Lower leg skin (tissue), 4 donors: ENCODE measurements at places on chromosomes 2 and 18.

DNA sequence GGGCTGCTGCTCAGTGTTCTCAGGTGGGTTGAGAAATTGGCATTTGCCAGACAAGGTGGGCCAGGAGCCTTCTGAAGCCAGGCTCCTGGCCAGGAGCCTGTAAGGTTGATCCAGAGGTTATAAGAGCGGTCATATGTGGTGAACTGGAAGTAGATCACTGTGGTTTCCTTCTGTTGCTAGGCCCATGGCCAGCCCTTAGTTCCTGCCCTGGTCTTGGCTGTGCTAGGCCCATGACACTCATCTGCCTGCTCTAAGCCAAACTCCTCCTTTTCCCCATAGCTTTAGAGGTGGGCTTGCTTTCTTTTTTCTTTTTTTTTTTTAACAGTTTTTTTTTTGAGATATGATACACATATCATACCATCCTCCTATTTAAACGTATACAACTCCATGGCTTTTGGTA lies 5.0 kb upstream of the MGAT5 start:
- no peak for DNase-seq

GRCh38 chr2:160859096-160859495 lies 301.1 kb upstream of the TANK start:
- DNase-seq = no peak

DNA sequence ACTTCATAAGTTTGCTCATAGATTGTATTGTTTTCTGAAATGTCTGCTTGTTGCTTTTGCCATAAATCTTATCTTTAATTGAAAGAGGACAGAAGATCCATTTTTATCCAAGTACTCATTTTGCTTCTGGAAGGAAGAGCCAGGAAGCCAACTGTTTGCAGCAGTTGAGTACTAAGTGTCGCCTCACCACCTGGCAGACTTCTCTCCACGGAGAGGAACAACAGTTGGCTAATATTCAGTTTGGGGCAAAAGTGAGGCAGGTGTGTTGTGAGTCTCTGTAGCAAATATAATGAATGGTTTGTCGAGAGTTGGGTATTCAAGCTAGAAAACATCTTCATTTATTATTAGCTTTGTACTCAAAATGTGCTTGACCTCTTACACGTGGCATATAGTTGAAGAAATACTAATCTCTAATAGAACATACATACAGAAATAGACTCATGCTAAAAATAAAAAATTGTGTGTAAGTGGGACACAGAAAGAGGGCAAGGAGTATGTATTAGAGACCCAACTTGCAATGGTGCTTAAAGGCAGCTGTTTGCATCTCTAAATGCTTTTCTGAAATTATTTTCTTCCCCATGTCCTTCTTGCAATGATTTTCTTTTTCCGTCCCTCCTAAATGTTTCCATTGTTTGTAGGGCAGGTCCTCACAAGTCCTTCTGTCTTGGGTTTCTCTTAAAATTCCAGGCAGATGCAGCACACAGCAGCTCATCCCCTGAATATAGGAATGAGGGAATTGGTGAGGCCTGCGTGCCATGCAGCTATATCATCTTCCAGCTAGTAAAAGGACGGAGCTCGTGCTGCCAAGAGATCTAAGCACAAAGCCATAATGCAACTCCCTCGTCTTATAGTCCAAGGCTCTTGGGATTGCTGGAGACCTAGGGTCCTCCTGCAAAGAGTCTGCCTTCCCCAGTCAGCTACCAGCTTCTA lies 44.8 kb upstream of the MAP3K20 start:
- no peak for DNase-seq

DNA sequence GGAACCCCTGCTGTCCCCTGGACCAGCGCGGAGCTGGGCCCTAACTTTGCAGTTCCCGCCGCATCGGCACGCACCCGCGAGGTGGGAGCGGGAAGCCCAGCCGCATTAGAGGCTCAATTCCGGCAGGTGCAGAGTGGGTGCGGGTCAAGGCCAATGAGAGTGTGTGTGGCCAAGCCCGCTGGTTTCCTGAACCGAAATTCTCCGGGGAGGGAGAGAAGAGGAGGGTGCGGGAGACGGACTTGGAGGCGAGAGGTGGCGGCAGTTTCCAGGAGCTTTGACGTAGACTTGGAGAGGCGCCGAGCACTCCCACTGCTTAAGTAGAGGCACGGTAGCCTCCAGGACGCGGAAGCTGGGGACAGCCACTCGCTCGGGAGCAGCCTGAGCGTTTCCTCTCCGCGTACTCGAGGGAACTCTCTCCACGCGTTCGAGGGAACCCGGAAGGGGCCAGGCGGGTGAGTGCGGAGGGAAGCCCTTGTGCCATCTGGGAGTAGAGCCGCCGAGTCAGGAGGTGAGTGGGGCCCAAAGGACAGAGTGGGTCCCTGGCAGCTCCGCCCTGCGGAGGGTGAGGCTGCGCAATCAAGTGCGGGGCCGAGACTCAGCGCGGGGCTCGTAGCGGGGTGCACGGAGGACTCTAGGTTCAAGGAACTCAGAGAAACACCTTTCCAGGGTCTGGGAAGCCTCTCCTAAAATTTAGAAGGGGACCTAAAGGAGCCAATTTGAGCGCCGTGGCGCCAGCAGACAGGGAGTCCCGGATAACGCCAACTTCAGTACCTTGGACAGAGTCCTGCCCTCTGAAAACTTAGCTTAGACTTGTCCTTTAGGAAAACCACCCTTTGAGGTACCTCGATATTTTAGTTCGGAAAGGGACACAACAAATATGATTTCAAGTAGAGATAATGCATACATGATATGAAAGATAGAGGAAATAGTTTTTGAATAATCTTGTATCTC lies at the start of gene FAM237A:
TSS of gene FAM237A (plus strand) at position 413 of the 951 bp plus-strand sequence. CDS start 1,750 bp downstream, outside the sequence.
- no peak for DNase-seq

DNA sequence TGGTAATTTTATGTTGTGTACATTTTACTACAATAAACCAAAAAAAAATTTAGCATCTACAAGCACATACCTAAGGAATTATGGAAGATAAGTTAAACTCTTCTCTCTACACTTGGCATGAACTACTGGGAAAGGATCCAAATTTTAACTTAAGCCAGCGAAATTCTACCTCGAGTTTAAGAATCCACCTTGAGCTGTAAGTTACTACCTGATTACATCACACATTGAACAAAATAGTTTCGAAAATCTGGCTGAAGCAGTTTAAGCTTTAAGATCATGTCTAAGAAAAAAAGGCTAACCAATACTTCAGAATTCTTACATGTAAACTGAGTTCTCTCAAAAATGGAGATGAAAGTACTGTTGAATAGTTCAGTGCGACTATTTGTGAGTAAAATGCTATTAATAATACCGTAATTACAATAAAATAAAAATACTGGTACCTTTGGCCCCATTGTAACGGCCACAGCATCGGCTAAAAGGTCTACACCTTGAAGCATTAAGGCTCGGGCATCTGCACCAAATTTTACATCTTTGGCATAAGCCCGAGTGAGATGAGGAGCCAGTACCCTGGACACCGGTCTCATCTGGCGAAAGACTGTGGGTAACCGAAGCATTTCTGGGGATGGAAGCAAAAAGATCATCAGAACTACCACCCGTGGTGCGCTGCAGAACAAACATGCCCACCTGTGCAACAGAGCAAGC lies 1.3 kb downstream of the HSPD1 start:
- DNase-seq = no peak

GRCh38 chr18:11826836-11827235 lies 24.4 kb upstream of the CHMP1B start:
- DNase-seq = no peak

DNA sequence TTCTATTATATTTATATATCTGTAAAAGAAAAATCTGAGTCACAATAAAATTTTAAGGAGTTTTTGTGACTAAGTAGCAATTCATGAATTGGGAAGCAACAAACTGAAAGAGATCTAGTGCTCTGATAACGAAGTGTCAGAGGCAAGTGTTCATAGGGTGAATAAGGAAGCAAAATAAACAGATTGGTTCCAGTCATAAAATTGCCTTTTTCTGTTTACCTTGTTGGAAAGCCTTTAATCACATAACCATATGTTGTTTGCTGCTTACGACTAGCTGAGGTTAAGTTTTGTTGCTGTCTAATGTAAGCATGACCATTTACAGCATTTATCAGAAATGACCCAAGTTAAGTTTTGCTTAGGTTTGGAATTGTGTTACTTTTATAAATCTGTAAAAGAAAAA lies 358.9 kb downstream of the ARL6IP6 start:
- DNase-seq = no peak

GRCh38 chr2:241130316-241130715 lies 19.0 kb downstream of the PASK start:
- DNase-seq = no peak

DNA sequence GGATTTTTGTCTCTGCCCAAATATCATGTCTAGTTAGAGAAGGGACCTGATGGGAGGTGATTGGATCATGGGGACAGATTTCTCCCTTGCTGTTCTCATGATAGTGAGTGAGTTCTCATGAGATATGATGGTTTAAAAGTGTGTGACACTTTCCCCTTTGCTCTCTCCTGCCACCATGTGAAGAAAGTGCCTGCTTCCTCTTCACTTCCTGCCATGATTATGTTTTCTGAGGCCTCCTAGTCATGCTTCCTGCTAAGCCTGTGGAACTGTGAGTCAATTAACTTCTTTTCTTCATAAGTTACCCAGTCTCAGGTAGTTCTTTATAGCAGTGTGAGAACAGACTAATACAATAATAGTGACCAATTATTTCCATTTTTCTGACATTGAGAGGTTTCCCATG lies 167.3 kb upstream of the CYRIA start:
- DNase-seq = no peak

DNA sequence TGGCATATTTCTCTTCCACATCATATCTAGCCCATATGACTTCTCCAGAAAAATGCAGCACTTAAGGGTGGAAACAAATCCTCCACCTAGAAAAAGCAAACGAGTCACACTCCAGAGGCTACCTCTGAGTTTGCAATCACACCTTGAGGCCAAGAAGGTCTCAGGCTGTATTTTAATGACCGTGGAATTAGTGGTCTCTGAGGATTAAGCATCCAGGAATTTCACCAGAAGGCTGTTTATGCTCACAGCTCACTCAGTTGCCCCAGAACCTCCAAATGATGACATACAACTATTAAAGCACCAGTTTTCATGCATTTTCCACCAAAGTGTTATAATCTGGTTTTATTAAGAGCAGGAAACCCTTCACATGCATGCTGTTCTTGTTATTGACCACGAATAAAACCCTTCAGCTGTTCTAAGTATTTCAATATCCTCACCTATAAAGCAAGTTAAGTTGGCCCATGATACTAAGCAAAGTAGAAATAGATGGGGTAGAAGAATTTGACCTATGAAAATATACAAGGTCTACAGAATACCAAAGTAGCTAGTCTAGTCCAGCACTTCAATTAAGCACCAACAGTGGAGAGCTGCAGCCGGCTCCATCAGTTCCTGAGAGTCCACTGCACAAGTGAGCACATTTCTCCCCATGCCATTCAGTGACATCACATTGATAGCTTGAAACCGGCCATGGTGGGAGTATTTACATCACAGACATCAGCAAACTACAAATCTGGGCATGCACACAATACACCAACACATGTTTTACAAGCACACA lies 39.5 kb upstream of the SLC14A1 start:
- DNase-seq = no peak

- no peak for DNase-seq
Observed at GRCh38 chr2:23940718-23941620, 706 bp downstream of the UBXN2A start.

DNA sequence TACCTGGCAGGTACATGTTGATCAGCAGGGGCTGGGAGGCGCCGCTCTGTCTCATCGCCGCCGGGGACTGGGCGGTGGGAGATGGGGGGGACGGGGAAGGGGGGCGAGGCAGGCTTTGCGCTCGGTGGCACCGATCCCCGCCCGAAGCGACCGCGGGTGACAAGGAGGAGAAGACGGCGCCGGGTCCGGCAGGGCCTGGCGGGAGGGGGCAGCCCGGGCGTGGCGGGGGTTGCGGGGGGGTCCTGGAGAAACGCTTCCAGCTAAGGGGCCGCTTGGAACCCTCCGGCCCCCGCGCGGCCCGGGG lies at the start of gene FEV:
TSS of gene FEV (minus strand) at position 164 of the 304 bp plus-strand sequence. CDS start at position 55, 109 bp downstream.
- no peak for DNase-seq

DNA sequence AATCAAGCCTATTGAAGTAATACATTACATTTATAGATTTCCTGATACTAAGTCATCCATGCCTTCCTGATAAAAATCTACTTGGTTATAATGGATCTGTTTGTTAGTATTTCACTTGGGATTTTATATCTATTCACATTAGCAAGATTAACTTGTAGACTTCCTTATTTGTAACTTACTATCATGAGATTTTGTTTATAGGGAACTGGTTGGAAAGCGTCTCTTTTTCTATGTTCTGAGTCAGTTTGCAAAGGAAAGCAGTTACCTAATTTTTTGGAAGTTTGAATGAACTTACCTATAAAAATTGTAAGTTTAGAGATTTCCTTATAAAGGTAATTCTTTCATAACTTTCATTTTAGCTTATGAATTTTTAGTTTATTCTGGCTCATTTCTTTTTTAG lies 141.4 kb downstream of the SMAD7 start:
- no peak for DNase-seq

- no peak for DNase-seq
Observed at GRCh38 chr2:41698678-41699422, 349.0 kb upstream of the PKDCC start.

GRCh38 chr18:25815659-25816058 lies 274.8 kb downstream of the SS18 start:
- DNase-seq = no peak

DNA sequence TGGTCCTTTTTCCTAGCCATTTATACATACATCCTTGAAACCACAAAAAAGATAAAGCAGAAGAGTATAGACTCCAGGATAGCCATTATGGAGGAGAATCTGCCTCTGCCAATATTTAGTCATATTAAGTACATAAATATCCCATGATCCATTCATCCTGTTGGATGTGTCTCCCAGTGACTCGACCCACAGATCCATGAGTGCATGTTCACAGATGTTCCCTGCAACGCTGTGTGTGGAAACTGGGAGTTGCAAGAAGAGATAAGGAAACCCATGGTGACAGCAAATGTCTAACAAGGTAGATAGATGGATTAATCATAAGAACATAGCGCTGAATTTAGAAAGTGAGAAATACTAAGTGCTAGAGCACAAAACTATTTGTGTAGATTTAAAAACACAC lies 34.5 kb downstream of the STK39 start:
- no peak for DNase-seq

DNA sequence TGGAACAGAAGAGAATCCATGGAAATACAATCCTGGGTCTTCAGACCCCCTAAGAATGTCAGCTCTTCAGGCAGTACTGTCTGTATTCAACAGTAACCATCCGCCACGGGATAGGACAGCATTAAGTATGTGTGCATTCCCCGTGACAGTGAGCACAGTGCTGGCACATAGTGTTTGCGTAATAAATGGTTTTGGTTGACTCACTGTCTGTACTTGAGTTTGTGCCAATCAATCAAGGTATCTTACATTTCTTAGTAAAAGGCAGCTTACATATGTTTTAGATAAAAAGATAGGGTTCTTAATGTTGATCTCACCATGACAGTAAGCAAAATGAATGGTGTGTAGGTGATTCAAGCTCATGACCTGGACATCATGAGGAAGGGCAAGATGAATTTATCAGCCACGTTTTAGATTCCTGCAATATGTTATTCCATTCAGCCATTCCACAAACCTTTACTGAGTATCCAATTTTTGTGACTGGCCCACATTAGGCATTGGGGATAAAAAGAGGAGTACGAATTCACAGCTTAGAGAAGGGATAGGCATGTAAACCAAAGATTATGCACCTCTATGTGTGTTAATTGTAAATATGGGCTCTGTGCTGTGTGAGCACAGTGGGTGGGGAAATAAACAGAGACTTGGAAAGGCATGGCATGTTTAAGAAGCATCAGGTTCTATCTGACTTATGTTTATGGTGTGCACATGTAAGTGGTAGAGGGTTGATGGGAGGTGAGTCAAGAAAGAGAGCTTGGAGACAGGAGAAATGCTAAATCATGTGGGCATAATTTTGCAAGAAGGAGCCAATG lies 258.8 kb downstream of the SLC8A1 start:
- no peak for DNase-seq
